Stimulated activated CD4-positive, alpha-beta T cell treated with anti-CD3 and anti-CD28 coated beads, Interleukin-4, amount 100 ng/mL, for 48 hours (primary cell): ENCODE measurements at places on chromosomes 12 and 14.

DNA sequence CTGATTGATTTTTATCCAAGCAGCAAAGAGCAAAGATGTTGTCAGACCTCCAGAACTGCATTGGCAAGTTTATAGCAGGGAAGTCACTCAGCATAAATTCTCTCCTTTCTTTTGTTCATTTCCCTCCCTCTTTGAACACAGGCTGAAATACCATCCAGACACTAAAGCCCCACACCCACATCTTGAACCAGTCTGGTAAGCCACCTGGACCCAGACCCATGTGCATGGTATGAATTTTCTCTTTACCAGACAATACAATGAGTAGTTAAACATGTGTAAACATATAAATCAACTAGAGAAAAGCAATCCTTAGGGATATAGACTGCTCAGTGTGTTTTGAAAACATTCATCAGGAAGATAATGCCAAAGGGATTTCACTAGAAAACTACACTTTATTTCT is 488.3 kb upstream of the FLRT2 start:
- no peak for DNase-seq

GRCh38 chr14:50452296-50452695 is 55.6 kb upstream of the CDKL1 start:
- DNase-seq: no peak

- no peak for DNase-seq
Measured at GRCh38 chr12:63348556-63348955, 197.6 kb upstream of the AVPR1A start.

GRCh38 chr12:121443911-121444841 is 44.3 kb downstream of the RNF34 start:
- DNase-seq: no peak

GRCh38 chr12:54050482-54050810 is 3.2 kb upstream of the HOXC4 start:
- DNase-seq: no peak

DNA sequence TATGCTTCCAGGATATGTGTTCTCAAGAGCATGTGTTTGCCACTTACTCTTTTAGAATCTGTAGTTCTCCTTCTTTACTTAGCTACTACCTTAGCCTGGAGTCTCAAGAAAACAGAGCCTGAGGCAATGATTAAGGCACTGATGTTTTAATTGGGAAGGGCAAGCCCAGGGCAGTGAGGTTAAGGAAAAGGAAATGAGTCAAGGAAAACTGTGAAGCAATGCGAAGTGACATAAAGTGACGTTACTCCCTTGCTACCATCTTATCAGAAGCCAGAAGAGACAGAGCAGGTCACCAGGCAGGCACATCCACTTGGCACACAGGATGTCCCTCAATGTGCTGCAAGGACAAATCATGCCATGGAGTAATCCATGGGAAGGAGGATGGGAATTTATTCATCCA is 11.3 kb upstream of the EML5 start:
- DNase-seq: no peak

- DNase-seq: peak; percentile 31
Measured at GRCh38 chr14:76050797-76051392, 65.3 kb downstream of the IFT43 start.

- DNase-seq: no peak
Measured at GRCh38 chr14:89509891-89510290, 92.9 kb upstream of the FOXN3 start.

- DNase-seq: no peak
Measured at GRCh38 chr14:101196051-101196712, 292.7 kb upstream of the RTL1 start.
